ENCODE measurements at places on chromosomes 4 and X.

GRCh38 chrX:57817302-57817701, 93.0 kb downstream of the ZXDA start:
- no peak for DNase-seq

- peak; percentile 16 for DNase-seq
These were observed 8.9 kb upstream of the DCK start for GRCh38 chr4:70984589-70984988.

DNA sequence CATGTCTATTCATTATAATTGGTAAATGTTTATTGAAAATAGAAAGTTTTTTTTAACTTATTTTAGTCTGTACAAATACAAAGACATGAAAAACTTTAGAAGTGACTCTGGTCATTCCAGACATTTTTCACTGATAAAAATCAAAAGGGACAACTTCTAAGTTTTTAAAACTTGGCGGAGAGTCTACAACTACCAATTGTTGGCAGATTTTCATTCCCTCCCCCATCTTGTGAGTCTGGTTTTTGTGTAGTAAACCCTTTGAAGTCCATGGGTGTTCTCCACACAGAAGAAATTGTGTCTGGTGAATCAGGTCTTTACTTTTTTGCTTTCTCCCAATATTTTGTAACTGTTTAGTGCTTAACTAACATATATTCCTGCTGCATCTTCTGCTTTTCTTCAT, 336.5 kb downstream of the PDGFC start:
- DNase-seq = no peak

GRCh38 chr4:140176735-140177134, 22.8 kb upstream of the MAML3 start:
- DNase-seq = no peak

DNA sequence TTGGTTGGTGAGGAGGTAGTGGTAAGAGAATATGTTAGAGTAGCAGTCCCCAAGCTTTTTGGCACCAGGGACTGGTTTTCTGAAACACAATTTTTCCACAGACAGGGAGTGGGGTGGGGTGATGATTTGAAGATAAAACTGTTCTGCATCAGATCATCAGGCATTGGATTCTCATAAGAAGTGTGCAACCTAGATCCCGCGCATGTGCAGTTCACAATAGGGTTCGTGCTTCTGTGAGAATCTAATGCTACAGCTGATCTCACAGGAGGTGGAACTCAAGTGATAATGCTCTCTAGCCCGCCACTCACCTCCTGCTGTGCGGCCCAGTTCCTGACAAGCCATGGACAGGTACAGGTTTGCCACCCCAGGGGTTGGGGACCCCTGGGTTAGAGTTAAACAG, 423.3 kb downstream of the GPAT3 start:
- DNase-seq = no peak

- DNase-seq = no peak
These were observed 170.8 kb downstream of the ADGRA3 start for GRCh38 chr4:22345055-22345454.

DNA sequence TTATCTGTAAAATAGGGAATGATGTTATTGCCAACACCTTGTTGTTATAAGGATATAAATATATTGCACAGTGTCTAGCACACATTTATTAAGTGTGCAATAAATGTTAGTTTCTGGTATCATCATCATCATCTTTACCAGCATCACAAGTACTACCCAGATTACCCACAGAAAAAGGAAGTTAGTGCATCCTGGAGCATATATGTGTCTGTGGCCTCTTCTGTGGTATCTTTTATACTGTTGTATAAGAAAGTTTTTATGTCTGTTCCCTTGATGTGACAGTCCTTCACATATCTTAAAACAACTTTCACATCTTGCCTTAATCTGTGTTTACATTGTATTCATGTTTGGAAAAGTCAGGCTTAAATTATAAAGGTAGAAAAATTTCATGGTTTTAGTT, 10.0 kb downstream of the EXOSC9 start:
- DNase-seq = no peak

DNA sequence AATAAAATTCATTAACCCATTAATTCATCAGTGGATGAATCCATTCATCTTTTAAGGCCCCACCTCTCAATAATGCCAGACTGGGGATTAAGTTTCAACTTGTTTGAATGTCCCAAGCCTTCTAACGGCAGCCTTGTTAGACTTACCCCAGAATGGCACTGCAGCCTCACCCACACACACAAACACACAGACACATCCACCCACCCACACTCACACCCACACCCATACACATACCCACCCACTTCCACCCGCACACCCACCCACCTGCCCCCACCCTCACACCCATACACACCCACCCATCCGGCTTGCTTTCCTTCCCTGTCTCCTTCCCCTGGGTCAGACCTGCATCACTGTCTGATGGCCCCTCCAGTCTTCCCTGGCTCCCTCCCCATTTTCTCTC, 102.6 kb downstream of the ARHGAP10 start:
- no peak for DNase-seq

Data from CD4-positive, alpha-beta T cell treated with Interleukin-21 for 1 hour (primary cell).